ENCODE measurements at places on chromosomes 1 and 21. TPM values are rescaled to one million over a fixed set of nuclear protein-coding genes. Genes with fewer than 3 reads are reported as not detected.

Gene HSD11B1
- total RNA-seq, result 165 TPM

Gene CASQ2
- 4.4 TPM for total RNA-seq

Gene DDR2
- 98.7 TPM for total RNA-seq

Gene LCE2B
- not detected for total RNA-seq

Gene CRABP2
- 4.7 TPM for total RNA-seq

Gene THEM5
- total RNA-seq, result not detected

Gene RPTN
- not detected for total RNA-seq

Gene AZIN2
- total RNA-seq, result 1.7 TPM

Gene OR2L3
- not detected for total RNA-seq

Gene APCS
- not detected for total RNA-seq

Gene S100A14
- total RNA-seq, result not detected

Gene RRAGC
- total RNA-seq, result 90.8 TPM

Gene CFAP74
- 0.16 TPM for total RNA-seq

Gene REN
- not detected for total RNA-seq

Gene DMBX1
- total RNA-seq, result not detected

Gene GPR161
- total RNA-seq, result 7.5 TPM

Gene CCDC185
- not detected for total RNA-seq

Gene SLC16A4
- total RNA-seq, result 7.3 TPM

Gene NHLH2
- total RNA-seq, result not detected

Gene SAMSN1
- 62.7 TPM for total RNA-seq

Gene CFHR1
- total RNA-seq, result 1.3 TPM

Gene TDRD5
- total RNA-seq, result 1.5 TPM

Gene F13B
- not detected for total RNA-seq

Gene RGS8
- not detected for total RNA-seq

Gene ASAP3
- 51.7 TPM for total RNA-seq

Gene ENTREP3
- total RNA-seq, result 20.3 TPM

Gene NEGR1
- total RNA-seq, result 18.6 TPM

Gene CD160
- not detected for total RNA-seq

Gene SDHC
- total RNA-seq, result 27.1 TPM

Gene AMY2A
- total RNA-seq, result not detected

Gene FAM43B
- total RNA-seq, result not detected

Gene PRKCZ
- 0.49 TPM for total RNA-seq

Gene ANGPTL1
- 40.5 TPM for total RNA-seq

Gene ITGB2
- total RNA-seq, result 55.8 TPM

Gene SAMD11
- total RNA-seq, result not detected

Gene DAB1
- 0.98 TPM for total RNA-seq

Gene ITLN2
- total RNA-seq, result not detected

Gene INSRR
- total RNA-seq, result not detected

Gene UTS2
- total RNA-seq, result not detected

Gene TMEM52
- 9.8 TPM for total RNA-seq

Gene CFHR2
- total RNA-seq, result not detected

Gene TNN
- 0.82 TPM for total RNA-seq

Gene NBPF10
- 0.98 TPM for total RNA-seq

Gene ANGPTL3
- total RNA-seq, result not detected

Gene TNFSF4
- 1.5 TPM for total RNA-seq

Gene PRUNE1
- 16.6 TPM for total RNA-seq

Gene WDR64
- total RNA-seq, result not detected

Gene PTPRU
- 13.7 TPM for total RNA-seq

Gene ACKR1
- total RNA-seq, result 147 TPM

Gene TRIM17
- total RNA-seq, result not detected

Gene S100A7
- not detected for total RNA-seq

Measured in subcutaneous adipose tissue (tissue), 4 donors.